Right renal pelvis (tissue), 4 donors: ENCODE measurements at places on chromosomes 5 and 9. TPM values are rescaled to one million over a fixed set of nuclear protein-coding genes. Genes with fewer than 3 reads are reported as not detected.

The CFAP157 gene
- 4.5 TPM for polyA plus RNA-seq

The PCDHB12 gene
- 5.6 TPM for polyA plus RNA-seq

The SLC46A2 gene
- 0.10 TPM for polyA plus RNA-seq

DNA sequence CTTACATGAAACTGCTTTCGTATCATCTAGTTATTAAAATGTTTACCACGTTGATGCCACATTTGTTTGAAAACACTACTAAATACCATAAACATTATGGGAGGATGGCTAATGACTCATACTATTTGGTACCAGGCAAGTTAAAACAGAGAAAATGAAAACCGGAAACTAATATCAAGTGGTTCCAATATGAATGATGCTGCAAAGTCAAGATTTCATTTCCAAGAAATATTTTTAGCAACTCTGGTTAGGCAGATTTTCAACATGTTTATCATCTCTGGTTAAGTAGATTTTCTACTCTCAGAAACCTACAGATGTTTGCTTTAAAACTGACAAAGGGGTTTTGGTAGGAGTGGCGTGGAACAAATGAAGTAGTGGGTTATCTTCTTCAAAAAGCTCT lies 4.9 kb upstream of the F2R start:
- DNase-seq, result no peak

GRCh38 chr5:749101-749670 lies 35.3 kb downstream of the ZDHHC11B start:
- DNase-seq, result no peak
